ENCODE measurements at places on chromosomes 5 and 9. TPM values are rescaled to one million over a fixed set of nuclear protein-coding genes. Genes with fewer than 3 reads are reported as not detected.

GRCh38 chr9:20649381-20649780 lies 27.1 kb upstream of the MLLT3 start:
- no peak for DNase-seq

- DNase-seq: no peak
Measured at GRCh38 chr9:118058227-118058626, 354.0 kb downstream of the TLR4 start.

DNA sequence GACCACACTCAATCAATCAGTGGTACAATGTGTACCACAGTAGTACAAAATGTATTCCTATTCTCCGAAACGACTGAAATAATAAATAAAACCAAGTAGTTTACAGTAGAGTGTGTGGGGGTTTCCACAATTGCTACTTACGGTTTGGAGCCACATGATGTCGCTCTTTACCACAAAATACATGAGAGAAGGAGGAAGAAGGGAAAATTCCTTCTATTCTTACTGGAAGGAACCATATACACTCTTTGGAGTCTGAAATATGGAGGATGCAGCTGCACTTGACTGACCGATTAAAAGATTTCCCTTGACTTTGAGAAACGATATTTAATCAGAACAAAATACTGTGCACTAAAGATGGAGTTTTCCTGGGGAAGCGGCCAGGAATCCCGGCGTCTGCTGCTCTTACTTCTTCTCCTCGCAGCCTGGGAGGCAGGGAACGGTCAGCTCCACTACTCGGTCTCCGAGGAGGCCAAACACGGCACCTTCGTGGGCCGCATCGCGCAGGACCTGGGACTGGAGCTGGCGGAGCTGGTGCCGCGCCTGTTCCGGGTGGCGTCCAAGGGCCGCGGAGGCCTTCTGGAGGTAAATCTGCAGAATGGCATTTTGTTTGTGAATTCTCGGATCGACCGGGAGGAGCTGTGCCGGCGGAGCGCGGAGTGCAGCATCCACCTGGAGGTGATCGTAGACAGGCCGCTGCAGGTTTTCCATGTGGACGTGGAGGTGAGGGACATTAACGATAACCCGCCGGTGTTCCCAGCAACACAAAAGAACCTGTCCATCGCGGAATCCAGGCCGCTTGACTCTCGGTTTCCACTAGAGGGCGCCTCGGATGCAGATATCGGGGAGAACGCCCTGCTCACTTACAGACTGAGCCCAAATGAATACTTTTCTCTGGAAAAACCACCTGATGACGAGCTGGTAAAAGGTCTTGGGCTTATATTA lies at the start of gene PCDHA4:
Gene PCDHA4 (plus strand): TSS at position 235 of the 942 bp plus-strand sequence.
- no peak for DNase-seq

CMYA5 gene
- total RNA-seq: 0.88 TPM

- peak; percentile 63 for DNase-seq
Measured at GRCh38 chr5:134738963-134739661, 764 bp downstream of the CAMLG start.

GABRA6 gene
- total RNA-seq: not detected

DNA sequence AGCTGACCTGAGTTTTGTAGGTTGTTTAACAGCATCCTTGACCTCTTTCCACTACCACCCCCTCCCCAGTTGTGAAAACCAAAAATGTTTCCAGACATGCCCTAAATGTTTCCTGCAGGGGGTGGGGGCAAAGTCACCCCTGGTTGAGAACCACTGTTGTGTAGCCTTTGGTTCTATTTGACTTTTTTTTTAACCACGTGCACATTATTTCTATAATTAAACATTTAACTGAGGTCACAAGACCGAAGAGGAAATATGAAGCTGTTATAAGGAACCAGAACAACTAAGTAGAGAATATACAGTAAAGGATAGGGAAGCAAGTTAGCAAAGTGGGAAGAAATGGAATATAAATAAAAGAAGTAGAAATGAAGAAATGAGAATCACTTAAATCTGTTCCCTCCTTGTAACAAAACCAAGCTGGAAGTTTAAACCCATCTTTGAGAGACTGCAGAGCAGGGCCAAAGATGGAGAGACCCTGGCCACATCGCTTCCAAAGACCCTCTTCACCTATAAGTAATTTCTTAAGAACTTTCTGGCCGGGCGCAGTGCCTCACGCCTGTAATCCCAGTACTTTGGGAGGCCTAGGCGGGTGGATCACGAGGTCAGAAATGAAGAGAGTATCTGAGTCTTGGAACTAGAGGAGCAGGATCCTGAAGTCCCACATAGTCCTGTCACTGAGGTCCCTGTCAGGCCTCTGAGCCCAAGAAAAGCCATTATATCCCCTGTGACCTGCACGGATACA lies 14.4 kb downstream of the SIT1 start:
- no peak for DNase-seq

- no peak for DNase-seq
Measured at GRCh38 chr9:92964607-92965060, 17.3 kb downstream of the FGD3 start.

SPINK1 gene
- total RNA-seq: not detected

MLANA gene
- total RNA-seq: not detected

TSSK1B gene
- total RNA-seq: not detected

GRCh38 chr9:129853614-129854013 lies 18.4 kb downstream of the USP20 start:
- DNase-seq: no peak

DNA sequence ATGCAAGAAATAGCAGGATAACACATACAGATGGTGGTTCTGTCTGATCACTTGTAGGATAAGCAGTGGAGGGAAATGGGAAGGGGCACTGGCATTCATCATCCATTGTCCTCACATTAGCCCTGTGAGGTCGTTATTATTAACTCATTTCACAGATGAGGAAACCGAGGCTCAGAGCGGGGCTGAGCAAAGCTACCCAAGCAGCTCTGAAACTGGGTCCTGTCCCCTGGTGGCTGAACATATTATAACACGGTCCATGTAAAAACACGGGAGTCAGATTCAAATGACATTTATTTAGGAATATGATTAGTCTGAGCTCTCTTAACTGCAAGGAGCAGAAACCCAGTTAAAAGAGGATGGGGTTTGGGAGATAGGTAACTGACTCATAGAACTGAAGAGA lies 43.1 kb downstream of the HRH2 start:
- no peak for DNase-seq

- no peak for DNase-seq
Measured at GRCh38 chr5:66080664-66081063, 63.4 kb upstream of the SREK1 start.

GRCh38 chr9:14027116-14027800 lies 286.7 kb downstream of the NFIB start:
- DNase-seq: no peak

DNA sequence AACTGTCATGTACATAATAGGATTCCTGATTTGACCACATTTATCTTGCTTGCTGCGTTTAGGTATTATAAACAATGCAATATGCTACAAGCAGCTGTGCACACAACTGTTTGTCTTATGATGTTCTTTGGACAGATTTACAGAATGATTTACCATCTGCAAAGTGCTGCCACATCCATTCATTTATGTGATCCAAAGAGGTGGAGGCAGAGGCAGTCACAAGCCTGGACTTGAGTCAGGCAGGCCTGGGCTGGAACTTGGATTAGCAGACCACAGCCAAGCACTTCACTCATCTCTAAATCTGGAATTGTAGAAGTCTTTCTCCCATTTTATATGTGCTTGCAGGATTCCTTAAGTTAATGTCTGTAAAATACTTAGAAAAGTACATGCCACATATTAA lies 149.0 kb downstream of the INSYN2B start:
- no peak for DNase-seq

FTMT gene
- not detected for total RNA-seq

All from PC-9 (cell line).